ENCODE measurements at places on chromosomes 3 and 15.

- peak; percentile 70 for DNase-seq
These were observed 41.7 kb upstream of the MYO5C start for GRCh38 chr15:52337198-52337853.

DNA sequence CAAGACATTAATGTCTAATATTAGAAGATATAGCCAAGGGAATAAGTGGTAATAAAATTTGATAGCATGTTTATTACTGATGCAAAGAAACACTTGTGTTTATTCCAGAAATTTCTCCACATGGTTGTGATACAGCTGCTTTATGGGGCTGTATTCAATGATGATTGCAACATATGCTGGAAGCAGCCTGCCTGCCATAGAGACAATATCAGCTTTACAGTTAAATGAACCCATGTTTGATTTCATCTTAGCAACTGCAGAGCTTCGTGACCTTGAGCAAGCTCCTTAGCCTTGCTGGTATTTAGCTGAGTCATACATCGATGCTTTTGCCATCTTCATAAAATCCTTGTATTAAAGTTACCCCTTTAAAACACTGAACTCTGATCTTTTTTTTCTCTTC lies 168.1 kb upstream of the STAC start:
- DNase-seq, result peak; percentile 52

- DNase-seq, result no peak
These were observed 56.5 kb downstream of the ST6GAL1 start for GRCh38 chr3:186986816-186987215.

DNA sequence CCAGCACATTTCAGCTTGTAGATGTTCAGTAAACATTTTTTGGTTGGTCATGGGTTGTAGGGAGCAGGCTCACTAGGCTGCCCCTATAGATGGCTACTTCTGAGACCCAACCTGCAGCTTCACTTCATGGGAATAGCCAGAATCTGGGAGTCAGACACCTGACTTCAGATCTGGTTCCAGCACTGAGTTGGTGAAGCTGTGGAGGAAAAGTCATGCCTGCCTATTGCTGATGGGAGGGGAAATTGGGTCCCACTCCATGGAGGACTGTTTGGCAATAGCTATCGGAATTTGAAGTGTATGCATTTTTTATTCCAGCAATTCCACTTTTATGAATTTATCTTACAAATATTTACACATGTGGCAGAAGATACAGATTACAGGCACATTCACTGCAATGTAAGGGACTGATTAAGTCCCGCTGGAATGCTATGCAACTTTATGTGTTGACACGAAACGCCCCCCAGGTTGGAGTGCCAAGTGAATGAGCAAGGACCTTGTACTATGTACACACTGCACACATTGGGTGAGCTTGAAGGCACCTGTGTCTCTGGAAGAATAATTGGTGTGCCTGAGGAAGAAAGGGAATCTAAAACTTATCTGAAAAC lies 7.8 kb upstream of the CCR1 start:
- DNase-seq, result no peak

GRCh38 chr3:189950258-189950657 lies 170.4 kb downstream of the P3H2 start:
- no peak for DNase-seq

GRCh38 chr3:18098960-18099587 lies 326.1 kb downstream of the SATB1 start:
- peak; percentile 95 for DNase-seq

- no peak for DNase-seq
These were observed 981.8 kb upstream of the GBE1 start for GRCh38 chr3:82743196-82743595.
